ENCODE measurements at places on chromosomes 6 and 20. TPM values are rescaled to one million over a fixed set of nuclear protein-coding genes. Genes with fewer than 3 reads are reported as not detected.

The OGFR gene
- 38.6 TPM for total RNA-seq

The NINL gene
- total RNA-seq = 10.3 TPM

The LHFPL5 gene
- total RNA-seq = not detected

The PHIP gene
- total RNA-seq = 15.4 TPM

All from smooth muscle cell of bladder (primary cell).